Esophagus muscularis mucosa (tissue), 4 donors: ENCODE measurements at places on chromosomes 11 and 22. TPM values are rescaled to one million over a fixed set of nuclear protein-coding genes. Genes with fewer than 3 reads are reported as not detected.

Gene ALDH3B2
- total RNA-seq = not detected

Gene SLC37A2
- total RNA-seq = 6.6 TPM

Gene OR4A47
- total RNA-seq = not detected

Gene GUCY1A2
- total RNA-seq = 7.7 TPM

Gene SCGB2A2
- total RNA-seq = not detected

Gene FAM181B
- 0.83 TPM for total RNA-seq

Gene SCGB1D2
- total RNA-seq = not detected

Gene ZNF215
- 0.17 TPM for total RNA-seq

Gene SAC3D1
- total RNA-seq = 10.6 TPM

Gene OR5A1
- not detected for total RNA-seq

Gene MMP7
- total RNA-seq = not detected

Gene HOATZ
- not detected for total RNA-seq

Gene GPHA2
- total RNA-seq = not detected

Gene BIK
- total RNA-seq = not detected

Gene PNPLA3
- total RNA-seq = 0.39 TPM

Gene HBE1
- not detected for total RNA-seq

Gene FAM83F
- 0.19 TPM for total RNA-seq

Gene NLRP14
- total RNA-seq = not detected

Gene MUC5AC
- under 0.01 TPM for total RNA-seq

Gene LRRC51
- total RNA-seq = 10.0 TPM

Gene OVOL1
- total RNA-seq = not detected

Gene PRR33
- total RNA-seq = not detected

Gene NXPE4
- total RNA-seq = not detected

Gene MMP11
- total RNA-seq = 4.6 TPM

Gene ANO3
- not detected for total RNA-seq

Gene ZNF280B
- total RNA-seq = 0.33 TPM

Gene OR51F2
- not detected for total RNA-seq

Gene C22orf31
- not detected for total RNA-seq

Gene SSTR3
- not detected for total RNA-seq

Gene C11orf21
- 1.2 TPM for total RNA-seq

Gene RNF169
- total RNA-seq = 21.0 TPM

Gene SLC22A8
- total RNA-seq = not detected

Gene OR51B4
- not detected for total RNA-seq

Gene KRTAP5-9
- not detected for total RNA-seq

Gene HEPACAM
- total RNA-seq = 2.1 TPM

Gene SLC16A8
- total RNA-seq = 0.29 TPM

Gene CCDC87
- 0.46 TPM for total RNA-seq

Gene MMP3
- 0.32 TPM for total RNA-seq

Gene TSSK2
- not detected for total RNA-seq

Gene IGF2
- 36.4 TPM for total RNA-seq

Gene APOA5
- total RNA-seq = not detected

Gene P2RY6
- total RNA-seq = 4.8 TPM

Gene OR5L1
- not detected for total RNA-seq
